ENCODE measurements at places on chromosomes 4 and X.

GRCh38 chrX:41528784-41529183 lies 81.6 kb downstream of the NYX start:
- DNase-seq: no peak

DNA sequence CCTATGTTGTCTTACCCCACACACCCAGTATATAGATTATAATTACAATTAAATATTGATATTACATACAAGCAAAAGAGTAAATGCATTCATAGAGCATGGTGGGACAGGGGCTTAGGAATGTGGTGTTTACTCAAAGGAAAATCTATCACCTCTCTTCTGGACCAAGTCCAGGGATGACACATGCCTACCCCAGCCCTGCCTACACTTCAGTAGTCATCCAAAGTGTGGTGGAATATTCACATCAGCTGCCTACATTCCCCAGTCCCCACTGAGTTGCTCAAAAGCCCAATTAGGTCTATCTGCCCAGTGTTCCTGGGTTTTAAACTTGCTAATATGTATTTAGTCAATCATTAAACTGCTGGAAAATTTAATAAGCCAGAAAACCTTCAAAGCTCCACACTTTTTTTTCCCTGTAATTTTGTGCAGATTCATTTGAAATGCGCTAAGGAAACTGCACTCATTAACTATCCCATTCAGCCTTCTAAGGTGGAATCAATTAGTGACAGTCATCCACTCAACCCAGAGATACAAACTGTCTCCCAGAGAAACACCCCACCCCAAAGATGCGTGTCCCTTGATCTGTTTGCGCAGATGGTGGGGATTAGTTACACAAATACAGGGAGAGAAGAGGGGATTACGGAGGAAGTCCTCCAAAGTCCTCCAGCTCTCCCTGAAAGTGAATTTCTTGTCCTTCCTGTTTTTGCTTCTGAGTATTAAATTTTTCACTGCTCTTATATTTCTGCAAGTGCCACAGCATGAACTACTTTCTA lies 91.7 kb upstream of the KDR start:
- DNase-seq: no peak

DNA sequence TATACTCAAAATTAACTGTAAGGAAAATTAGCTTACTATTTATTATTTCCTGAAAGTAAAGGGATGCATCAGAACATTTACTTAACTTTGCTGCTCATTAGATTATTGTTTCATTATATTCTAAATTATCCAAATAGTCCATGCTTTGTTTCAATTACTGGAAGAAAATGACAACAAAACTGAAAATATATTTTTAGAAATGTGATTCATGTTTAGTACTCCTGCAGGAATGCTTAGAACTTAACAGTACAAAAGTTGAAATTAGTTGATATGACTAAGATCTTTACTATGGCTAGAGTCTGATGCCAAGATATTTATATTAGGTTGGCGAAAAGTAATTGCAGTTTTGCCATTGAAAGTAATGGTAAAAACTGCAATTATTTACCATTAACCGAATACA lies 660.5 kb upstream of the PABPC4L start:
- DNase-seq: no peak

DNA sequence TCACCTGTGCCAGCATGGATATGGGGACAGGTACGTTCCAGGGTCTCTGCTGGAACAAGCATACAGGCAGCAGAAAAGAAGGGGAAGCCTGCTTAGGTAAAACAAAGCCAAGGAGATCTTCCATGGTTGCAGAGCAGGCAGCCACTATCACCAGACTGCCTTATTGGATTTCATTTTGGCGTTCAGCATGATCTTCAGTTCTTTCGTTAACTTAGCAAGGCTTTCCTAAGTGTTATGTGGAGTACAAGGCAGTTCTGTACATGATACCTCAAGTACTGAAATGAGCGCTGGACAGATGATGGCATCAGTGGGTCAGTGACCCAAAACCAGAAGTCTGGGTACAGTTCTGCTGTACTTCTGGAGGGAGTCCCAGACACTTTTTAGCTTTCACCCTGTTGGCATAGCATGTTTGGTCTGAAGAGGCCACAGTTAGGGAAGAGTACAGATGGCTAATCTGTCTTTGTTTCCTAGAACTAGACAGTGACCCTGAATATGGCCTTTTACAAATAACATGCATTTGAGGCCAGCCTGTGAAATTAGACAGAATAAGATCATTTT lies 8.9 kb downstream of the SMIM20 start:
- no peak for DNase-seq

DNA sequence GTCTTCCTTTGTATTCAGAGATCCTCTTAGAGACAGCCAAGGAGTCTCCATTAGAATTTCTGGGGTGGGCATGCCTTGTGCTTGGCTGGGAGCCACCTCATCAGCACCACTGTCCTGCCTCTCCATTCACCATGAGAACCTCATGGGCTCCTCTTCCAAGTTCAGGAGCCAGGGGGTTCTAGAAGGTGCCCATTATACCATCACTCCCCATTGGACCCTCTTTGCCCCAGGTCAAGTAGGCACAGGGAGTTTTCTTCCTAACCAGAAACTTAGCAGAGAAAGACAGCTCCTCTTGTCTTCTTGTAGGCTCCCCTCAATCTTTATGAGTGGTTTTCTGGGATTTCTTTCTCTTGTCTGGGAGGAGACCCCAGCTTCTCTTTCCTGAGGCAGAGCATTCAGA lies 31.1 kb downstream of the ASMT start:
- DNase-seq: no peak

GRCh38 chr4:105527081-105527480 lies 25.3 kb upstream of the ARHGEF38 start:
- DNase-seq: no peak

- DNase-seq: no peak
Measured at GRCh38 chr4:185810746-185811508, 1.1 kb downstream of the SORBS2 start.

- no peak for DNase-seq
Measured at GRCh38 chrX:142854970-142855369, 170.8 kb upstream of the SPANXN4 start.

All from LoVo (cell line).